ENCODE measurements at places on chromosomes 3 and 15. TPM values are rescaled to one million over a fixed set of nuclear protein-coding genes. Genes with fewer than 3 reads are reported as not detected.

GRCh38 chr3:37694284-37694675 lies 167.4 kb upstream of the CTDSPL start:
- no peak for DNase-seq

DNA sequence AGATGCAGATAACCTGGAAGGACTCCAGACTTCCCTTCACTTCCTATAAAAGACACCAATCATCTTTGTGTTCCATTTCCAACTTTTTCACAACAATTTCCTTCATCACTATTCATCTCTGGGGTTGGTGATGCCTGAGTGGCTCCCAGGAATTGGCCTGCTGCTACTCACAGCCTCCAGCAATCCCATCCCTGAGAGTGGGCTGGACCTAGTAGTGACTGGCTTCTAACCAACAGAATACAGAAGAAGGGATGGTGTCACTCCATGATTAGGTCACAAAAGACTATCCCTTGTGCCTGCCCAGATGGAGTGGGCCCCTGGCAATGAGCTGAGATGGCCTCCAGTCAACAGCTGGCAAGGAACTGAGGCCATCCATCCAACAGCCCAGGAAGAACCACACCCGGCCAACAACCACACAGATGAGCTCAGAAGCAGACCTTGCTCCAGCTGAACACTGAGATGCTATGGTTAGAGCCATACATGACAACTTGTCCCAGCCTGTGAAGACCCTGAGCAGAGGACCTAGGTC lies 20.9 kb downstream of the OCA2 start:
- DNase-seq, result no peak

DNA sequence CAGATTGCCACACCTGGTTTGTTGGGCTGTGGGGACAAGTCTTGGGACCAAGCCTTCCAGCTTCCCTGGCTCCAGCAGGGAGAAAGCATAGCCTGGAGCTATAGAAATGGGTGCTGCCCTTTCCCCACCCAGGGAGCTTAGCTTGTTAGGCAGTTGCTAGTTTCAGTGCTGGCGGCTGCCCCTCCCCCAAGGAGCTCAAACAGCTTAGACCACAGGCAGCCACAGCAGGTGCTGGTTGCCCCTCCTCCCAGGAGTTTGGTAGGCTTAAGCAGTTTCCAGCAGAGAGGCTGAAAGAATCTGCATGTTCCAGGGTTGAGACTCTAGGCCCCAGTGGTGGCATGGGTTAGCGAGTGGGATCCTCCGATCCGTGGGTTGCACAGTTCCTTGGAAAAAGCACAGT lies 889.7 kb downstream of the IGSF11 start:
- no peak for DNase-seq

- DNase-seq, result no peak
Observed at GRCh38 chr15:41408234-41408641, 5.9 kb upstream of the NDUFAF1 start.

- DNase-seq, result no peak
Observed at GRCh38 chr3:78434801-78435200, 1333.0 kb downstream of the ROBO1 start.

- DNase-seq, result no peak
Observed at GRCh38 chr3:12115849-12116248, 42.9 kb downstream of the TIMP4 start.

- no peak for DNase-seq
Observed at GRCh38 chr15:73176598-73176997, 124.3 kb downstream of the NEO1 start.

GRCh38 chr3:166570102-166570501 lies 732.9 kb upstream of the BCHE start:
- DNase-seq, result no peak

DNA sequence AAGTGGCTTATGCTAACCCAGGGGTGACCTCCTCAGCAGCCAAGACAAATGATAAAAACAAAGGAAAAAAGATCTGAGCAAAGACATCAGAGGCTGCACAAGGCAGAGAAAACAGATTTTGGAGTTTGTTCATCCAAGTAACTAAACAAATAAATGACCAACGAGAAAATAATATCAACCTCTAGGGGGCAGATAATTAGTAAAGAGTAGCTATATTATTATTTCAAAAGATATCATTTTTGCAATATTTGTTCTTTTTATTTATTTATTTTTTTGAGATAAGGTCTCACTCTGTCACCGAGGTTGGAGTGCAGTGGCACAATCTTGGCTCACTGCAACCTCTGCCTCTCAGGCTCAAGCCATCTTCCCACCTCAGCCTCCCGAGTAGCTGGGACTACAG lies 101.8 kb downstream of the PCCB start:
- no peak for DNase-seq

DNA sequence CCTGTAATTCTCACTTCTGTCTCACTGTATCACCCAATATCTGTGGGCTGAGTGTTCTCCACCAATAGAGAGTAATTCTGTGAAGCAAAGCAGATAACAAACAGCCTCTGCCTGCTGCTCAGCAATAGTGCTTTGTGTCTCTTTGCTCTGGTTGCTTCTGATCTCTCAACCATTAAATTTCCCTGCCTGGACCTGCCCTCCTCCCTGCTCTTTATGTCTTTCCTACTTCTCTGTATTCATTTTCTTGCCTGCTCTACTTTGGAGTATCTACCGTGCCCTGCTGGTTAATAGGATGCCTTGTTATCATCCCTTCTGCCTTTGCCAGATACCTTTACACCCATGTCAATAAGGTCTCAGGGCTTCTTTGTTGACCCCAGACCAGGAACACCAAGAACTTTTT lies 102.9 kb upstream of the CGNL1 start:
- DNase-seq, result no peak

GRCh38 chr3:4271834-4272233 lies 31.3 kb upstream of the SETMAR start:
- no peak for DNase-seq

DNA sequence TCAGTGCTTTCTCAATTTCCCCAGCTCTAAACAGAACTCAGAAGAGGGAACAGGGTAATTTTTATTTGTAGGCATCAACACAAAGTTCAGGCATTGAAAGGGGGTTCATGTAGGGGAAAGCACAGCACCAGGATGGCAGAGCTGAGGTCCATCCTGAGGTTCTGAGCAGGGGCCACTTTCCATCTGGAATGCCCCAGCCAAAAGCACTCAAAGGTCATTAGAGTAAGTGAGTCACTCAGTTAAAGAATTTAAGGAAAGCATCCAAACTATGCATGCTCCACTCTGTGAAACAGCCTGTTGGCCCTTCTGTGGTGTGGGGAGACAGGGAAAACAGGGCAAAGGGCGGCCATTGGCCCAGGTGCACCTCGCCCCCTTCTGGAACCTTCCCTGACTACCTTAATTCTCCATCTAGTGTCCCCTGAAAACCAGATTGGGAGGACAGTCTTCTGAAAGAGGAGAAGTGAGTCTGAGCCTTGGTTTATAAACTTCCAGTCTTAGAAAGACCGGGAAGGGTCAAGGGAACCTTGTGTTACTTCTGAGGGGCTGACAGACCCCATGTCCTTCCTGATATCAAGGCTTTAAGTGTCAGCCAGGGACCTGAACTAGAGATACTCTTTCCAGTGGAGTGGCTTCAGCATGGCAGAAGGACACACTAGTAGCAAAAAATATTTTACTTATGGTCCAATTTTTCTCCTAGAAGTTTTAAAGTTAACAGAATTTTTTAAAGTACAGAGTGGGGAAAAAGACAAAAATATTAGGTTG lies 133.3 kb downstream of the MYLK start:
- no peak for DNase-seq

DNA sequence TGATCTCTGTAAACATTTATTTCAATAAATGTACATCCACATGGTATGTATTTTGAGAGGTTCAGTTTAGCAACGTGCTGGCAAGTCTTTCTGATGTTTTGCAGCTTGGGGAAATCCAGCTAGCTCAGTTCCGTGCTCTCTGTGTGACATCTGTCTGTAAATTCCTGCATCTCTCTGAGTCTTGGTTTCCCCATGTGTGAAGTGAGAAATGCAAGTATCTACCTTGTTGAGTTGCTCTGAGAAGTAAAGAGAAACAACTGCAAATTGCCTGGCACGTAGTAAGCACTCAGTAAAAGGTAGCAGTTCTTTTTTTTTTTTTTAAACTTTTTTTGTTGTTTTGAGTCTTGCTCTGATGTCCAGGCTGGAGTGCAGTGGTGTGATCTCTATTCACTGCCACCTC lies 30.2 kb upstream of the MORF4L1 start:
- no peak for DNase-seq

DNA sequence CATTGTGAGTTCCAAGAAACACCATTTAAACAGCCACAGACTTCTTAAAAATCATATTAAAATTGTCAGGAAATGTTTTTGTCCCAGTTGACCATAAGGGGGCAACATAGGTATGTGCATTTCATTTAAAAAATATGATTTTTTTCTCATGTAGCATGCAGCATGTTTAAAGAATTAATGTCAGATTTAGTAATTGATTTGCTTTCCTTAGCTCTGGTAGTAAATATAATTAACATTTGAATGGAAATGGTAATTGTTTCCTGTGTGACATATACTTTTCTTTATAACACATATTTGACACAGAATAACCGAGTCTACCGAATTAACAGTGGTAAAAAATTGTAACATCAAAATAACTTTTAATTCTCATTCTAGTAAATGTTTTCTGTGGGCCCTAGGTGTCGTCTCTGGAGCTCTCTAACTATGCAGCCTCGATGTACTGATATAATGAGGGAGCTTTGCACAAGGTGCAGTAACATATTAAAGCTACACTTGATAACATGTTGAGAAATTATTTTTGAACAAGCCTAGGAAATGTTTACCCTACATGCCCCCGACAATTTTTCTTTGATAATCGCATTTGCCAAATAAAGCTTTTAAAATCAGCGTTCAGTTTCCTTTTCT lies 34.9 kb downstream of the NXPE3 start:
- no peak for DNase-seq

GRCh38 chr3:55584716-55585368 lies 97.7 kb upstream of the WNT5A start:
- no peak for DNase-seq

DNA sequence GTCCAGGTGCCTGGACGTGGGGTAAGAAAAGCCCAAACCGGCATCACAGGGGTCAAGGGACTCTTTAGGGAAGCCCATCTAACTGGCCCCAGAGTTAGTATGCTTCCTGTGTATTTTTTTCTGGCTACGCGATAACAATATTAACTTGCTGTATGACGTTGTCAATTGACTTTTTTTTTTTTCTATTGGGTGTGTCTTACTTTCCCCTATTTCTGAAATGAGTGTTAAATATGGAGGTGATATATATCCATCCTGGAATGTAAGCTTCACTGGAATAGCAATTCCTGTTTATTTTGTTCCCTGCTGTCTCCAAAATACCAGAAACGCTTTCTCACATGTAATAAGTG lies 598 bp upstream of the GMNC start:
- no peak for DNase-seq

GRCh38 chr15:31314380-31314779 lies 12.3 kb upstream of the KLF13 start:
- DNase-seq, result no peak

DNA sequence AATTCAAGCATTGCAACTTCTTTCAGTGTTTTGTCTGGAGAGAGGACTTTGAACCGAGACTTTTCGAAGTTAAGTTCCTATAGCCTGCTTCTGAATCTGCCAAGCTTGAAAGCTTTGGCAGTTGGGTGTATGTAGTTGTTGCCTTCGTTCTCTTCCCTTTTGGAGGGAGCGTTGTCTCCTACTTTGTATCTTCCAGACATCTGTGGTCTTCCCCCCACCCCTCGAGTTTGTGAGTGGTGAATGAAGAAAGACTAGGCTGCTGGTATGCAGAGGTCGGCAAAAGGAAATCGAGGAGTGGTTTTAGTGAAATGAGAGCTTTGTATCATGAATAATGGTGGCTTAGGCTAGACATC lies 1.3 kb downstream of the CTNNB1 start:
- DNase-seq, result no peak

DNA sequence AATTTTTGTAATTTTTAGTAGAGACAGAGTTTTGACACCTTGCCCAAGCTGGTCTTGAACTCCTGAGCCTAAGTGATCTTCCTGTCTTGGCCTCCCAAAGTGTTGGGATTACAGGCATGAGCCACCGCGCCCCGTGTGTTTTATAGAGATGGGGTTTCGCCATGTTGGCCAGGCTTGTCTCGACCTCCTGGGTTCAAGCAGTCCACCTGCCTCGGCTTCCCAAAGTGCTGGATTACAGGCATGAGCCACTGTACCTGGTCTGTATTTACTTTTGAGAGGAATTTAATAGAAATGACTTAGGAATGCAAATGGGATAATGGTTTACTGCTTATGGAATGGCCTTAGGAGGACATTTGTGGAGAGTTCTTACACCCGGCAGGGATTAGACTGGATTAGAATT lies 10.8 kb downstream of the TATDN2 start:
- no peak for DNase-seq

DNA sequence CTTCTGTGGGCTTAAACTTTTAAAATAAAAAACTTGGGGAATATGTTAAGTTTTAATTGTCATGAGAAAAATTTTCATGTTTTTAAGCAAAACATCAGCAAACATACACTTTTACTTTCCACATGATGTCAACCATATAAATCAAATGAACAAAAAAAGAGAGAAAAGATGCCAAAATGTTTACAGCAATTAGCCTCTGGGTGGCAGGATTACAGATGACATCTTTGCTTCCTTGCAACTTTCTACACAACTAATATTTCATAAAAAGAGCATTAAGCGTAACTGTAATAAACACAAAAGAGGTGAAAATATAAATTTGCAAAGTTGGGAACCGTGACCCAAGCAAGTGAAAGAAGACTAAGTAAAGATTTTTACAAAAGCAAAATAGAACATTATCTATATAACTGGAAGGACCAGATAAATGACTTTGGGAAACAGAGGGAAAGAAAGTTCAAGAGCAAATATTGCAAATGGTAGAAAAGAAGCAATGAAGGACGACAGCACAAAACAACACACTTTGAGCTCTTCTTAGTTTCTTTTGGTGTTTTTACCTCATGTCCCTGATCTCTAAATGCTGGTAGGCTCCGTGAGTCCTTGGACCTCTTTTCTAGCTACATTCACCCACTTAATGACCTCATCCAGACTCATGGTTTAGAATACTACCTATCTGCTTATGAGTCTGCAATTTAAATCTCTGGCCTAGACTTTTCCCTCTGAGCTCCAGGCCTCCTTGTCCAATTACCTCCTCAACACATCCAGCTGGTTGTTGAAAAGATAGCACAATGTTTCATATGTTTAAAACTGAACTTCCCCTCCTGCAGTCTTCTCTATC lies 9.4 kb downstream of the TP53BP1 start:
- DNase-seq, result no peak

- no peak for DNase-seq
Observed at GRCh38 chr15:95910643-95911212, 419.8 kb upstream of the NR2F2 start.

LRRN1 gene
- 4.8 TPM for total RNA-seq

OR5H6 gene
- total RNA-seq, result not detected

IGSF10 gene
- 2.2 TPM for total RNA-seq

TEX55 gene
- not detected for total RNA-seq

PLSCR5 gene
- not detected for total RNA-seq

CDV3 gene
- total RNA-seq, result 153 TPM

C2CD4A gene
- total RNA-seq, result 0.36 TPM

ITIH4 gene
- total RNA-seq, result 88.7 TPM

PXYLP1 gene
- total RNA-seq, result 29.6 TPM

ANKRD63 gene
- total RNA-seq, result not detected

Data from aorta (tissue), 5 donors.